ENCODE measurements at places on chromosomes 3 and 15.
A peak's percentile ranks its signal among the peaks of the same experiment; 100 is the strongest.

DNA sequence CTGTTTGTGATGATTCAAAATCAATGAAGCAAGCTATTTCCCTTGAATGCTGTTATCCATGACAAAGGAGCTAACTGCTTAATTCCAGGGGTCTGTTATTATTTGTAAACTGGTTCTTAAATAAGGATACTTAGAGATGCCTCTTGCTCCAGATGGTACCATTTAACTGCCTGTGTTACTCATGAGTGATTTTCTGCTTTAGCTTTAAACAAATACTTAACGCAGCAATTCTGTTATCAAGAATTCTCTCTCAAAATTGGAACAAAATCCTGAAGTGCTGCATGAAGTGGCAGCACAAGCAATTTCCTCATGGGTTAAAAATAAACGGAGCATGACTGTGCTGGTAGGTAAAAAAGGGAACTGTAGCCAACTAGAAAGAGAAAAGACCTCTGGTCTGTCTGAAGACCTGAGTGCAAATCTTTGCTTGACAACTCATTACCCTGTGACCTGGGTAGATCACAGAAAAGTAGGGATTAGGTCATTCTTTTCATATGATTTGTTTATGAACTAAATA lies 62.5 kb upstream of the GBE1 start:
- no peak for DNase-seq

- DNase-seq: no peak
These were observed 21.0 kb upstream of the NFKBIZ start for GRCh38 chr3:101828276-101828675.

DNA sequence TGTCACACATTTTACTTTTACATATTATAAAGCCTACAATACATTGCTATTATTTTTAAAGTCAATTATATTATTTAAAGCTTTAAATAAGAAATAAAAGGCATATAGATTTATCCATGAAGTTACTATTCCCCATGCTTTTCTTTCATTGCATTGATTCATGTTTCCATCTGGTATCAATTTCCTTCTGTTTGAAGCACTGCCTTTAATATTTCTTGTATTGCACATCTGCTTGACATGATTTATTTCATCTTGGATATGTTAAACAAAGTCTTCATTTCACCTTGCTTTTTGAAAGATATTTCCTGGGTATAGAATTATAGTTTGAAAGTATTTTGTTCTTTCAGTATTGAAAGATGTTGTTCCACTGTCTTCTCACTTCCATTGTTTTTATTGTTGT lies 174.3 kb upstream of the MBNL1 start:
- DNase-seq: no peak

GRCh38 chr15:72353266-72353665 lies 22.5 kb downstream of the HEXA start:
- no peak for DNase-seq

DNA sequence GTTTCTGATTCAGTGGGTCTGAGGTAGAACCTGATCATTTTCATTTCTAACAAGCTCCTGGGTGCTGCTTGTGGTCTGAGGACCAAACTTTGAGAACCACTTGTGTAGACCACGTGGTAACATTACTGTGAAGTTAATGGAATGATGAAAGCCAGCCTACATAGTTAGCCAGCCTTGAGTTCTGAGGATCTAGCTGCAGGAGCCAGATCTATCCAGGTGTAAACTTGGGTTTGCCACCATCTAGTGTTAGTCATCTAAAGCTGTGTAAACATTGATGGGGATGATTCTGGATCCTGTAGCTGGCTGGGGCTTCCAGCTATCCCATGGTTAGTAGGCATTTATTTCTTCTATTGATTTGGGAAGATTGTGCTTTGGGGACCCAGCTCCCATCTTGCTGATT lies 170.0 kb downstream of the TMEM108 start:
- no peak for DNase-seq

DNA sequence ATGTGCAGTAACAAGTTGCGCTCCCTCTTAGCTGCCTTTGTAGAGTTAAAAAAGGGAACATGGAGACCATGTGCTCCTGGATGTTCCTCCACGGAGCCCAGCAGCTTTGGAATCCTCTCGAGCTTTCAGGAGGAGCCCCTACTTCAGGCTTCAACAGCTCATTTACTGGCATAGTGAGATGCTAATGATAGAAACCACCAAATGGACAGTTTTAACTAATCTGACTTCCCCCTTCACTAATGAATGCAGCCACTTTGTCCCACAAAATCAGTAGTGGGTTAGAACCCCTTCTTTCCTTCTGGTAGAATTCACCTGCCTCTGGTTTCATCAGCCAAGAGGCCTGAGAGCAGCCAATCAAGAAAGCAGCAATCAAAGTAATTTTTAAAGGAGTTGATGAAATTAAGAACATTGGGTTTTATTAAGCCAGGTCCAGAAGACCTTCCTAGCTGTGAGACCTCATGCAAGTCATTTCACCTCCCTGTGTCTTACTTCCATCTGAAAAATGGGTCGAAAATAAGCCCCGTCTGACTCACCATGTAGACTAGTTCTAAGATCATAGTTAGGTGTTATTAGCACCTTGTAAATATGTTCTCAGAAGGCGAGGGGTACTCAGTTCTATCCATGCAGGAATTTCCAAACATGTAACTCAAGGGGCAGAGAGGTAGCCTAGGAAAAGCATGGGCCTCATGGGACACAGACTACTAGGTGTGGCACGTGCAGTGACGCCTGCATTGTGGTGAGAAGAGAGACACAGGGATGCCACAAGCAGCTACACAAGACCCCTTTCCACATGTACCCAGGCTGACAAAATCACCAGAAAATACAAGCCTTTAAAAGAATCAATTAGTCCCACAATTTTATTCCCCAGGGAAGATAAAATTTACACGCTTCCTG lies 179.7 kb upstream of the LPP start:
- no peak for DNase-seq

- no peak for DNase-seq
These were observed 231.9 kb upstream of the LRTM1 start for GRCh38 chr3:55159711-55160110.

GRCh38 chr15:40439960-40440742 lies 602 bp upstream of the BAHD1 start:
- no peak for DNase-seq

DNA sequence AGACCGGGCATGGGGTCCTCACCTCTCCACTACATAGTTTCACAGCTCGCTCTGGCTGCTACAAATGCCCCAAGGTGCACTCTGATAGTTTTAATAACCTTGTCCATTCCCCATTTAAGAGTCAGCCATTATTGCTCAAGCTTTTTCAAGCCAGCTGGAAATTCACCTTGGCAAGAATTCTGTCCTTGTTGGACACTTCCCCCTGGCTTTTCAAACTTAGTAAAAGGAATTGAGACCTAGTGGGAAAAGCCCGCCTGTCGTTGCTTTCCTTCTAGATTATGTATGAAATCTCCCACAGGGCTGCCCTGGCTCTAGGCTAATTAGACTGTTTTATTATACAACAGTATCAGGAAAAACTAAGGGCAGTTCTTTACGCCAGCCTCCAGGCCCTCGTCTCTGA lies 293.7 kb upstream of the GADL1 start:
- no peak for DNase-seq

GRCh38 chr3:180571831-180572598 lies 29.9 kb upstream of the TTC14 start:
- no peak for DNase-seq

- DNase-seq: no peak
These were observed 660 bp downstream of the NECTIN3 start for GRCh38 chr3:111072031-111072921.

GRCh38 chr15:64070965-64071851 lies 22.4 kb downstream of the CIAO2A start:
- DNase-seq: no peak

DNA sequence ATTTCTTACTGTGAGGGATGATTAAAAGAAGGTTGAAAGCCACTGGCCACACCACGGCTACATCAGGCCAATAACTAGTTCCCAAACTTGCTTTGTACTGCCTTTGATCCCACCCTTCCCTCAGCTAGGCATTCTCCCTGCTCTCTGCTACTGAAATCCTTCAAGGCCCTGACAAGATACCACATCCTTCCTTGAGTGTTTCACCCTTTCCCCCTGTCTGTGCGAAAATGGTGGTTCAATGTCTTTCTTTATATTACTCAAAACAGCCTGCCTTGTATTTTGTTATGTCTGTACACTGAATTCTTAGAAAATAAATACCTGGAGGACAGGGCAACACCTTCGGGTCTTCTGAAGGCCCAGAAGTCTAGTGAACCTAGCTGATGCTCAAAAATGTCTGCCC lies 932 bp upstream of the VPS8 start:
- DNase-seq: no peak

DNA sequence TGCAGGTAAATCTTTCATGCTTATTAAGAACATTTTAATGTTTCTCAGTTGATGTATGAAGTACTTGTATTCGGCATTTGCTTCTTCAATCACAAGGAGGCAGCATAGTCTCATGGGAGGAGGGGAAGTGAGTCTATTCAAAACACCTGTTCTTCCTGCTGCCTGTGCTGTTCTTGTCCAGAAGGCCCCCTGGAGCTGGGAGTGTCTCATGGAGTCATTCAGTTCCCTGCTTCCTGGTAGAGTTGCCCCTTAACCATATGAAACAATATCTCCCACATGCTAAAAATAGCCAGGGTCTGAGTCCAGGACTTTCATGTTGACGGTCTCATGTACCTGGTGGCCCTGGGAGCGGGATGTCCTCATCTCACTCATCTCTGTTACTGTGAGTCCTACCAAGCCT lies 15.5 kb upstream of the PPP1R2 start:
- no peak for DNase-seq

- DNase-seq: no peak
These were observed 87.0 kb downstream of the SV2B start for GRCh38 chr15:91186904-91187656.

GRCh38 chr3:127590282-127590592 lies 296 bp downstream of the TPRA1 start:
- no peak for DNase-seq

DNA sequence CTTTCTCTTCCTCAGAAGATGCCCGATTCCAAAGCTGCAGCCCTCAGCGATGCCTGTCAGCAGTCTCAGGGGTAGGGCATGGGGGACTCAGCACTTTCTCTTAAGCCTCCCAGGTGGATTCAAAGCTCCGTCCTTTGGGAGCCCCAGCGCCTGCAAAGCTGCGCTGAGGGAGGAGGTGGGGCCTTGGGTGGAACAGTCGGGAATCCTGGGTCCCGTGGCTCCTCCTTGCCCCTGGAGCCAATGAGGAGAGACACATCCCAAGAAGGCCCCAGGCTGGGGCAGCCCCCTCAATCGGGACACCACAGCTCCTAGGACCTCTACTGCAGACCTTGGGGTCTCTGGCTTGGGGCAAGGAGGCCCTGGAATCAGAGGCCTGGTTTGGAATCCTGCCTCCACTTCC lies 227.5 kb upstream of the IGF1R start:
- DNase-seq: no peak

DNA sequence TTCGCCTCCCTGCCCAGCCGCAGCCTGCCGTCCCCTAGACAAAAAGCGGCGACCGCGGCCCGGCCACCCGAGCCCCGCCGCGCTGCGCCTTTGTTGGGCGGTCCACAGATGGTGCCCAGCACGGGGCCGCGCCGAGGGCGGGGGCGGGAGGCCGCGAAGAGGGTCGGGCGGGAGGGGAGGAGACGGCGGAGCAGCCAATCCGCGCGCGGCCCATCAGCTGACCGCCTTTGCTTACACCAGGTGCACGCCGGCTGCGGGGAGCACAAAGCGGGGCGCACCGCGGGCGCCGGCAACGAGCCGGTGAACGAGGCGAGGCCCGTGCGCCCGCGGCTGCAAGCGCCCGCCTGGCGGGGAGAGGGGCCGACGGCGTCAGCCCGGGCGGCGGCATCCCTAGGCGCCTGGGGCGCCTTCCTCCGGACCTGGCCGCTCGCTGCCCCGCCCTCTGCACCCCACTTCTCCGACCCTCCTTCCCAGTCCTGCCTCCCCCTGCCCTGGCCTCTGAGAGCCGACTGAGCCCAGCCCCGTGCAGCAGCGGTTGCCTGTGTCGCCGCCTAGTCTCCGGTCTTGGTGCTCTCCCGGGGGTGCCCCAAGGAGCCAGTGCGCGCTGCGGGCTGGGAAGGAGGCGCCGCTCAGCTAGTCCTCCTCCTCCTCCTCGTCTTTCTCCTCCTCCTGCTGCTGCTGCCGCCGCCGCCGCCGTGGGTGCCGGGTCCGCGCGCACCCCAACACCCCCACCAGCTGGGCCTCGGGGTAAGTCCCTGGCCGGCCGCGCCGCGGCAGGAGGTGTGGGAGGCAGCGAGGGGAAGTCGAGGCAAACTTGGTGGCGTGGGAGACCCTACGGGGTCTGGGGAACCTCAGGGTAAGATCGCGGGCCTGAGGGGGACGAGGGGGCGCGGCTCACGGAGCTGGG lies at the start of gene LRRN1:
LRRN1 (plus strand) TSS at position 259 of the 907 bp plus-strand sequence. CDS start 45,211 bp downstream, outside the sequence.
- DNase-seq: peak; percentile 3

DNA sequence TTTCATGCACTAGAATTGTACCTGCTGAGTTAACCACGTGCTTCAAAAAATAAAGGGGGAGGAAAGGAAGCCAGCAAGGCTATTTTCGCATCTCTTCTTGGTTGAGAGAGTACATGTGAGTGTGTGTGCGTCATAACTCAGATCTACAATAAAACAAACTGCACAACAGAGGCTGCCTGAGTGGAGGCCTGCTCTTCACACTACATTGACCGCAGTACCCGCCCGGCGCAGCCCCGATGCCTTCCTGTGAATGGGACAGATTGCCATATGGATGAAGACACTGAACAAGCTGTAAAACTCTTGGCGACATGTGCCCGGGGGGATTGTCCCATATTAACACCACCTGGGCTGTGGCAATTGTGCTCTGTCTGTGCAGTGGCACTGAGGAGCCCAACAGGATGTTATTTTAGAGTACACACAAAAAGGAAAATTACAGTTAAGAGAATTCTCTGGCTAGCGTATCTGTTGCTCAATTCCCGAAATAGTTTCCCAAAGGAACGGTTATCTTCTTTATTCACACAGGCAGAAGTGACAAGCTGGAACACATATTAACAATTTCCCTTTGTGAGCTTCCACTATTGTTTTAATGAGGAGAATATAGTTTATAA lies 551.5 kb downstream of the FOXP1 start:
- no peak for DNase-seq

- no peak for DNase-seq
These were observed 87.5 kb upstream of the CADPS start for GRCh38 chr3:62962714-62963113.

GRCh38 chr15:66821307-66821706 lies 119.3 kb downstream of the SMAD6 start:
- DNase-seq: no peak

GRCh38 chr3:29555590-29555989 lies 274.7 kb downstream of the RBMS3 start:
- DNase-seq: no peak

Data from activated naive CD4-positive, alpha-beta T cell (primary cell).